ENCODE measurements at places on chromosomes 2 and 18. TPM values are rescaled to one million over a fixed set of nuclear protein-coding genes. Genes with fewer than 3 reads are reported as not detected.

The CKAP2L gene
- total RNA-seq = 14.0 TPM

The MAL gene
- total RNA-seq = not detected

The TFCP2L1 gene
- 0.04 TPM for total RNA-seq

The CD28 gene
- 0.80 TPM for total RNA-seq

The PROKR1 gene
- total RNA-seq = not detected

The MDH1B gene
- 0.93 TPM for total RNA-seq

The LRRTM1 gene
- total RNA-seq = not detected

The PLGLB1 gene
- total RNA-seq = 0.13 TPM

The DCDC2C gene
- not detected for total RNA-seq

The CDH20 gene
- not detected for total RNA-seq

The XIRP2 gene
- total RNA-seq = not detected

The FOSL2 gene
- total RNA-seq = 16.4 TPM

The PSTPIP2 gene
- total RNA-seq = not detected

The ITPRIPL1 gene
- 11.2 TPM for total RNA-seq

The PECR gene
- total RNA-seq = 14.0 TPM

The UGT1A1 gene
- not detected for total RNA-seq

The IL36RN gene
- total RNA-seq = not detected

The PUM2 gene
- total RNA-seq = 22.7 TPM

The B3GNT7 gene
- 47.2 TPM for total RNA-seq

The PSMA8 gene
- not detected for total RNA-seq

The STPG4 gene
- total RNA-seq = 0.15 TPM

The RUFY4 gene
- not detected for total RNA-seq

The TDRD15 gene
- not detected for total RNA-seq

The TUBB8B gene
- total RNA-seq = not detected

The VIT gene
- total RNA-seq = 0.50 TPM

The STAMBP gene
- 39.0 TPM for total RNA-seq

The CREB1 gene
- 25.5 TPM for total RNA-seq

The ABCG8 gene
- not detected for total RNA-seq

The ATOH8 gene
- 10.0 TPM for total RNA-seq

The PRPF40A gene
- total RNA-seq = 128 TPM

The ANTXR1 gene
- 19.0 TPM for total RNA-seq

The AQP12A gene
- total RNA-seq = not detected

The FSHR gene
- not detected for total RNA-seq

The ANKRD23 gene
- 3.2 TPM for total RNA-seq

The LOXHD1 gene
- total RNA-seq = not detected

The REG1B gene
- not detected for total RNA-seq

The GAD1 gene
- 7.2 TPM for total RNA-seq

The ARMC9 gene
- total RNA-seq = 26.9 TPM

The NRP2 gene
- total RNA-seq = 45.5 TPM

The SLC23A3 gene
- 0.42 TPM for total RNA-seq
